ENCODE measurements at places on chromosomes 4 and X.

- DNase-seq, result no peak
Observed at GRCh38 chr4:41586675-41587225, 48.8 kb downstream of the LIMCH1 start.

DNA sequence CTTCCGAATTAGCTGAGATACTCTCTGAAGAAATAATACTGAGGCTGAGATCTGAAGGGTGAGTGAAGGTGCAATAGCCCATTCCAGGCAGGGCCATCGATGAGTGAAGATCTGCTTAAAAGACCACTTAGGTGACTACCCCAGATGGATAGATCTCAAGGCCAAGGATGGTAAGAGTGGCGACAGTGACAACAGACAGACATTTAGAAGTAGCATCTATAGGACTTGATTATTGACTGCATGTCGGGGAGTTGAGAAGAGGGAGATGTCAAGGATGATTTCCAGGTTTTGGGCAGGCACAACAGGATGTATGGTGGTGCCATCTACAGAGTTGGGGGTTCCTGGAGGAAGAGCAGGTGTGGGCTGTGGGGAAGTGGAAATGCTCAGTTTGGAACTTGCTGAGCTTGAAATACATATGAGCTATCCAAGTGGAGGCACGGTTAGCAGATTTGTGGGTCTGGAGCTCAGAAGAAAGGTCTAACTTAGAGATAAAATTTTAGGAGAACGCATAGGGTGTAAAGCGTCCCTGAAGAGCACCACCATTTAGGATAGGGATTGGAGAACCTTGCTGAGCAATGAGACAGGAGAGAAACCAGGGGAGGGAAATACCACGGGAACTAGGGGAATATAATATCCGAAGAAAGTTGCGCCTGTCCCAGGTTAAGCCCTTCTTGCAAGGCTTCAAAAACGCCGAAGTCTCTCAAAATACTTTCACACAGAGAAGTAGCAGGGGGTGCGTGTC lies 688 bp downstream of the UFSP2 start:
- DNase-seq, result no peak

DNA sequence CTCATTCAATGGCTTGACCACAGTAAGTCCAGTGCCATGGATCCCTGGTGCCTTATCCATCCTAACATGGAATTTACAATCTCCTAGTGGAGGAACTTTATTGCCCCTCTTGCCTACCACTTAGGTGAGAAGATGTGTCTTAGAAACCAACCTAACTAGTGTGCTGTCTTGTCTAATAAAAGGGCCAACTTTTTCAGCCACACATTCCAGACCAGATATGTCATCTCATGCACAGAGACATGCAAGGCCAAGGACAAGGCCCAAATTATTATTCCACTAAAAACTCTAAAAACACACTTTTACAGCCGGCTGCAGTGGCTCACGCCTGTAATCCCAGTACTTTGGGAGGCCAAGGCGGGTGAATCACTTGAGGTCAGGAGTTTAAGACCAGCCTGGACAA lies 10.6 kb upstream of the PRDX4 start:
- no peak for DNase-seq

- peak; percentile 64 for DNase-seq
Observed at GRCh38 chr4:10272511-10272910, 155.9 kb upstream of the WDR1 start.

- no peak for DNase-seq
Observed at GRCh38 chrX:110086162-110086915, 83.4 kb downstream of the TMEM164 start.

GRCh38 chrX:131854581-131854980 lies 168.5 kb upstream of the STK26 start:
- no peak for DNase-seq

DNA sequence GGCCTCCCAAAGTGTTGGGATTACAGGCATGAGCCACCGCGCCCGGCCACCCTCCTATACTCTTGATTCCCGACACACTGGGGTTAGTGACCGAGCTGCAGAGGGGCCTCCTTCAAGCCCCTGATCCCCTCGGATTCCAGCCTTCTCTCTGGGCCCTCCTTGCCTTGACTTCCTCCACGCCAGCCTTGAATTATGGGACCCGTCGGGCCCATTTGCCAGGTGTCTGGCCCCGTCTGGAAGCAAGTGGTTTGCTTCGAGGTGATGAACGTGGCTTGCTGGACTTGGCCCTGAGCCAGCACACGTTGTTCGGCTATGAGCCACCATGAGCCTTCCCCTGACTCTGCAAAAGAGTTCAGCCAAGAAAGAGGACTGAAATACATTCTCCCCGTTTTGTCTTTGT lies 37.4 kb upstream of the GRPEL1 start:
- no peak for DNase-seq

DNA sequence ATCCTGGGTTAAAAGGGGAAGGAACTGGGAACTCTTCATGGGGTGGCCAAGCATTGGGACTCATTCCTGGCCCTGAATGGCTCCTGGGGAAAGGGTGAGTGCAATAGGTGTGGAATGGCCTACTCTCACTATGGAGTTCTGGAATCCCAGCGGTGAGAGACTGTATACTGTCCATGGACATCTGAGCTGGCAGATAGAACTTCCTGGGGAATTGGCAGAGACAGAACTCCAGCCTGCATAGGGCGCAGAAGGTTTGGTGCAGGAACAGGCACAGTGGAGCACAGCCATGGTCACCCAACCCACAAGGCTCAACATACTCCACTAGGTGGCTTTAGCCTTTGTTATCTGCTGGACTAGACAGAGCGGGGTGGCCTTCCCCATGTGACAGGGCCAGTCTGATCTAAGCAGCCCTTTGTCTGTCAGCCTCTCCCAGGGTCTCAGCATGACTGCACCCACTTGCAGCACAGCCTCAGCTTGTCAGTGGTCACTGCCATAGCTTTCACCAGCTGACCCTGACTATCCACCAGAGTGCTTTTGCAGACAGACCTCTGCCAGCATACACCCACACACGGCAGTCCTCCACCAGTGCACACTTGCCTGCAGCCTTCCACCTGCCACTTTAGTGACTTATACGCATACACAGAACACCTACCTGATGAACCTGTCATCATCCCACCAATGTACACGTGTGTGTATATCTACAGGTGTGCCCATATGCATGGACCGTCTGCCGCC lies 48.4 kb downstream of the TECRL start:
- no peak for DNase-seq

DNA sequence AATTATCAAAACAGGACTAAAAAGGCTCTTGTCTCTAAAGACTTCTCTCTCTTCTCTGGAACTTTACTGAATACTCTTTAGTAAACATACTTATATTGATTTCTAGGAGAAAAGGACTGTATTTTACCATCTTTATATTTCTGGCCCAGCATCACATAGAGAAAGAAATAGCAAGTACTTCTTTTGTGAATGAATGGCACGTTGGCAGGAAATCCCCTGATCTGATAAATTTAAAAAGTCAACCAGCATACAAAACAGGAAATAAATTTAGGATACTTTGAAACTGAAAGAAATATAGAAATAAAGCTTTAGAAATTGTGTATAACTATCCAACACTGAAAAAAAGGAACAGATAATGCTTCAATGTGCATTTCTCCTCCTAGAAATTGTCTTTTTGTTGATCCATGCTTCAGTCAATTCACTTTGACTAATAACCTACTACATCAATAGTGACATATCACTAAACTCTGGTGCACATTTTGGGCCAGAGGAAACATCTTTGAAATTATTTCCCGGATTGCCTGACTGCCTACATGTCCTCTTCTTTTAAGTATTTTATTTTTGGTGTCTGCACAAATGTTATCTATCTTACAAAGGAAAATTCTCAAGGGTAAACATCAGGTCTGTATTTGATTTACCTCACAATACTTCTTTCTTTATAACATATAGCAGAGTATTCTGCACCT lies 183.5 kb upstream of the FSTL5 start:
- DNase-seq, result no peak

DNA sequence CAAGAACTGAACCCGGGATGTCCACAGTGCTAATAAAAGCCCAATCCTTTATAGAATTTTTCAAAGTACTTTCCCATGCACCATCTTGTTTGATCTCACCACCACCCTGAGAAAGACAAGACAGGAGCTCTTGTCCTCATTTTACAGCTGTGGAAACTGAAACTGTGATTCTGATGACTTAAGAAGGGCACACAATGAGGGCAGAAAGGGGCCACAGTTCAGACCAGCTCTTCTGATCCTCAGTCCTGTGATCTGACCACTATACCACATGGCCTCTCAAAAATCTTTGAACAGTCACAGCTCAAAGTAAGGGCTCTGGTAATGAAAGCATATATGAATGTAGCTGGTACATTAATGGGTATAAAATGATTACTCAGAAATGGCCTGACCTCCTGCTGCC lies 127.3 kb upstream of the CPEB2 start:
- DNase-seq, result no peak

DNA sequence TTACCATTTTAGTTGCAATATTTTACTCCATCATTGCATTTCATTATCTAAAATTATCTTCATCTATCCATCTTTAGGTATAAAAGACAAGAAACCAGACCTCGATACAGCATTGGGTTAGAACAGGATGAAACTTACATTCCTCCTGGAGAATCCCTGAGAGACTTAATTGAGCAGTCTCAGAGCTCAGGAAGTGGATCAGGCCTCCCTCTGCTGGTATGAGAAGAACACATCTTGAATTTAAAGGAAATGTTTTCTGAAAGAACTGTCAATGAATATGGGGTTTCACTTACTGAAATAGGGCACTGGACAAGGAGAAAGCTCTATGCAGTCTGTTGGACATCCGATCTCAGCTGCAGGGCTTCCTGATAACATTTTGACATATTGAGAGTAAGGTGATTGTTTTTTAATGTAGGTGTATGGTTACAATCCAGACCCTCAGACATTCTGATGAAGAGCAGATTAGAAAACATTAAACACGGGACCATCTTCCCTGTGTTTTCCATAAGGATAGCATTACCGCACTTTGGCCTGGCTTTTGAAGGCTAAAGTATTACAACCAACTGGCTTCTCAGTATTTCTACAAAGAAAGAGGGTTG lies 367.2 kb downstream of the BMPR1B start:
- DNase-seq, result no peak

GRCh38 chr4:80705311-80705710 lies 325.2 kb upstream of the BMP3 start:
- DNase-seq, result no peak

DNA sequence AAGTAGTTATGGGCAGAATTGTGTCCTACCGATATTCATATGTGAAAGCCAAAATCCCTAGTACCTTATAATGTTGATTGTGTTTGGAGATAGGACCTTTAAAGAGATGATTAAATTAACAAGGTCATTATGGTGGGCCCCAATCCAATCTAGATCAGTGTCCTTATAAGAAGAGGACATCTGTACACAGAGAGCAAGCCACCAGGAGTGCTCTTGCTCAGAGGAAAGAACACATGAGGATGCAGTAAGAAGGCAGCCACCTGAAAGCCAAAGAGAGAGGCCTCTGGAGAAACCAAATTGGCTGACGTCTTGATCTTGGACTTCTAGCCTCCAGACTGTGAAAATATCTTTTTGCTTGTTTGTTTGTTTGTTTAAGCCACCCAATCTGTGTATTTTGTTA lies 1290.8 kb upstream of the PABPC4L start:
- DNase-seq, result no peak

DNA sequence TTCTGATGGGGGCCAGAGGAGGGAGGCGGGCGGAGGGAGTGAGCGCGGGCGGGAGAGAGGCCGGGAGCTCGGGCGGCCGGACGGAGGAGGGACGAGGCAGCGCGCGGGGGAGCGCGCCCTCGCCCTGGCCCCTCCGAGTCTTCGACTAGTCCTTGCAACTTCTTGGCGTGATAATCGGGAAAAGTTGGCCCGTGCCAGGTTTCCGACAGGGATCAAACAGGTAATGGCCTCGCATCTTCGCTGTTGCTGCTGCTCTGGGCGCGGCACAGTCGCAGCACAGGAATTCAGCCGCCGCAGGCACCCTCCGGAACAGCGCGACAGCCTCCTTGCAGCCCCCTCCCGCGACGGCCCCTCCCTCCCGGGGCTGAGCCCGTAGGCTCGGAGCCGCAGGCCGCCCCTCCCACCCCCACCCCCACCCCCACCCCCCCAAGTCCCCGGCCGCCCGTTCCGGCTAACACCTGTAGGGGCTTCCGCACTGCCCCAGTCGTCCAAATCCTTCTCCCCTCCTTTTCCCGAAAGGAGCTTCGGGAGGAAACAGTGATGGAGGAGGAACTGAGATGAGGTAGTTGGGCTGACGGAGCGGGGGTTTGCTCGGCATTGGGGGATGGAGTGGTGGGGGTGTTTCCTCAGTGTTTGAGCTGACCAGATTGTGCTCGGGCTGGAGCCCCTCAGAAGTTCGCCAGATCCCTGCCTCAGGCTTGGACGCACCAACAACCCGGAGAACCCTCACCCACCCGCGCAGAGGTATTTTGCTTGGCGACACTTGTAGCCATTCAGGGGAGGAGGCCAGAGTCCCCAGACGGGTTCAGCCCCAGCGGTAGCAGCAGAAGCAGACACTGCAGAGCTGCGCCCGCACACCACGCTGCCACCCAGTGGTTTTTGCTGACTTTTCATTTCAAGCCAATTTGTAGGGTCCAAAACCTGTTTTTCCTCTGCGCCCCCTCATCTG lies at the start of gene FGF13:
Gene FGF13 (minus strand): TSS at position 319 of the 949 bp plus-strand sequence. CDS start 714 bp downstream, outside the sequence.
- DNase-seq, result peak; percentile 50
